ENCODE measurements at places on chromosomes 7 and 10. TPM values are rescaled to one million over a fixed set of nuclear protein-coding genes. Genes with fewer than 3 reads are reported as not detected.

GRCh38 chr7:119935418-119936025 lies 337.5 kb upstream of the KCND2 start:
- DNase-seq = peak; percentile 66
- H3K4me3 ChIP-seq = no peak overlapping the region
- H3K27me3 ChIP-seq = no peaks in the 10 kb centered on the region
- H3K36me3 ChIP-seq = no peaks in the 10 kb centered on the region

- peaks cover 32% of the 10 kb centered on the region for H3K27me3 ChIP-seq
- no peak within 1 kb of the TSS for H3K27ac ChIP-seq
- H3K36me3 ChIP-seq = no peaks in the 10 kb centered on the region
- H3K4me3 ChIP-seq = peak within 1 kb of the TSS; percentile 28
- peaks cover 8% of the 10 kb centered on the region for H3K4me1 ChIP-seq
Observed at GRCh38 chr10:93601146-93601773, at the start of gene RBP4. RBP4 (minus strand) TSS chr10:93601235; CDS start chr10:93601028, 207 bp downstream.

- H3K4me1 ChIP-seq = peaks cover 37% of the 10 kb centered on the region
- no peaks in the 10 kb centered on the region for H3K36me3 ChIP-seq
- no peak for DNase-seq
- no peak overlapping the region for H3K4me3 ChIP-seq
- no peak overlapping the region for H3K27ac ChIP-seq
Observed at GRCh38 chr7:73828107-73828803, 2.5 kb upstream of the CLDN4 start.

GRCh38 chr7:117731455-117731854 lies 141.8 kb downstream of the CTTNBP2 start:
- no peaks in the 10 kb centered on the region for H3K27me3 ChIP-seq
- DNase-seq = peak; percentile 11
- H3K4me3 ChIP-seq = no peak overlapping the region
- H3K36me3 ChIP-seq = no peaks in the 10 kb centered on the region
- H3K27ac ChIP-seq = no peak overlapping the region
- H3K4me1 ChIP-seq = no peaks in the 10 kb centered on the region

The RHBDD2 gene
- total RNA-seq = 9.1 TPM

GRCh38 chr7:30390736-30391636 lies 87.6 kb downstream of the NOD1 start:
- H3K27ac ChIP-seq = no peak overlapping the region
- no peaks in the 10 kb centered on the region for H3K27me3 ChIP-seq
- peak; percentile 19 for DNase-seq
- no peak overlapping the region for H3K4me3 ChIP-seq
- H3K4me1 ChIP-seq = peaks cover 2% of the 10 kb centered on the region

DNA sequence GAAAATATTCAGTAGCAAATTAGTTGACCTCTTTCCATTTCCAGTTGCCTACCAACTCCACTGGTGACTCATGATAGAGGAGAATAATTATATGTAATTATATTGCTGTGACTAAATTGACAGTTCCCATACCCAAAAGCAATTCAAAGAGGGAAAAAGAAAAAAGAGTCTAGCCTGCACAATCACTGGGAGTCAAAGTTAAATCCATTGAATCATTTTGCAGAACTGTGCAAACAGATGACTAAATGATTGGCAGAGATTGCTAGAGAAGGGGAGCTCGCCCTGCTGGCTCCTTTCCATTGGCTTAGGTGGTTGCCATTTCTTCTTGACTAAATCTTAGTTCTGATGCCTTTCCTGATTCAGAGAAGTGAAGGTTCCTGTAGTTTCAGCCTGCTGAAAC lies 1228.6 kb upstream of the SORCS1 start:
- no peak overlapping the region for H3K27ac ChIP-seq
- no peak overlapping the region for H3K4me3 ChIP-seq
- H3K4me1 ChIP-seq = no peaks in the 10 kb centered on the region
- no peaks in the 10 kb centered on the region for H3K36me3 ChIP-seq

The SPDYE2B gene
- total RNA-seq = not detected

DNA sequence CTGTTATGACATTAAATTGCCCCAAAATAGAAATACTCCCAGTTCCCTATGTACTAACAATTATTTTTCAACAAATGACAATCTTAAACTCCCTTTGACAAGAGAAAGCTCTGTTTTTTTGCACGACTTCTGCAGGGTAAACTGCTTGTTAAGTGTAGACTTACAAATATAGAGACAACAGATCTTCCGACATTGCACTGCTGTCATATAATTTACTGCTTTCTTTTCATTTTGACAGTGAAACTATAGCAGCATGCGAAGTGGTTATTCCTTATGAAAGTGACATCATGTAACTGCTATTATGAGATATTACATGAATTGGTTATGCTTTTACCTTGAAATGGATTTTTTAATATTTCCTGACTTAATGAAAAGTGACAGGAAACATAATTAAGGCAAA lies 659.9 kb downstream of the SDK1 start:
- no peak overlapping the region for H3K4me3 ChIP-seq
- peaks cover 4% of the 10 kb centered on the region for H3K36me3 ChIP-seq
- H3K4me1 ChIP-seq = peaks cover 13% of the 10 kb centered on the region
- no peaks in the 10 kb centered on the region for H3K27me3 ChIP-seq
- DNase-seq = no peak

The SKIDA1 gene
- total RNA-seq = 2.6 TPM

The LRRC18 gene
- total RNA-seq = 0.18 TPM

DNA sequence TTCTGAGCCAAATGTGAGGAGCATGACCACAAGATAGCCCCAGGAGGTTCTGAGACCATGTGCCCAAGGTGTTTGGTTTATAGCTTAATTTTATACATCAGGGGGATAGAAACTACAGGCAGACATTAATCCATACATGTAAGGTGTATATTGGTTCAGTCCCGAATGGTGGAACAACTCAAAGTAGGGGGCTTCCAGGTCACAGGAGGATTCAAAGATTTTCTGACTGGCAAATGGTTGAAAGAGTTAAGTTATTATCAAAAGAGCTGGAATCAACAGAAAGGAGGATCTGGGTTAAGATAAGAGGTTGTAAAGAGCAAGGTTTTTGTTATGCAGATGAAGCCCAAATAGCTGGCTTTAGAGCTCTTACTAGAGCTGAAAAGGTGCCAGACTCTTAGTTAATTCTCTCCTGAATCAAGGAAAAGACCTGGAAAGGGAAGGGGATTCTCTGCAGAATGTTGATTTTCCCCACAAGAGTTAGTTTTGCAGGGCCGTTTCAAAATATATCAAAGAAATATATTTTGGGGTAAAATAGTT lies 640.0 kb downstream of the IPMK start:
- no peaks in the 10 kb centered on the region for H3K27me3 ChIP-seq
- no peak overlapping the region for H3K4me3 ChIP-seq
- H3K36me3 ChIP-seq = no peaks in the 10 kb centered on the region
- no peak overlapping the region for H3K27ac ChIP-seq
- no peaks in the 10 kb centered on the region for H3K4me1 ChIP-seq
- DNase-seq = no peak

The CABCOCO1 gene
- 0.13 TPM for total RNA-seq

- H3K36me3 ChIP-seq = no peaks in the 10 kb centered on the region
- no peak for DNase-seq
- no peak overlapping the region for H3K27ac ChIP-seq
- H3K27me3 ChIP-seq = no peaks in the 10 kb centered on the region
- no peak overlapping the region for H3K4me3 ChIP-seq
Observed at GRCh38 chr7:27996141-27996540, 184.5 kb downstream of the JAZF1 start.

DNA sequence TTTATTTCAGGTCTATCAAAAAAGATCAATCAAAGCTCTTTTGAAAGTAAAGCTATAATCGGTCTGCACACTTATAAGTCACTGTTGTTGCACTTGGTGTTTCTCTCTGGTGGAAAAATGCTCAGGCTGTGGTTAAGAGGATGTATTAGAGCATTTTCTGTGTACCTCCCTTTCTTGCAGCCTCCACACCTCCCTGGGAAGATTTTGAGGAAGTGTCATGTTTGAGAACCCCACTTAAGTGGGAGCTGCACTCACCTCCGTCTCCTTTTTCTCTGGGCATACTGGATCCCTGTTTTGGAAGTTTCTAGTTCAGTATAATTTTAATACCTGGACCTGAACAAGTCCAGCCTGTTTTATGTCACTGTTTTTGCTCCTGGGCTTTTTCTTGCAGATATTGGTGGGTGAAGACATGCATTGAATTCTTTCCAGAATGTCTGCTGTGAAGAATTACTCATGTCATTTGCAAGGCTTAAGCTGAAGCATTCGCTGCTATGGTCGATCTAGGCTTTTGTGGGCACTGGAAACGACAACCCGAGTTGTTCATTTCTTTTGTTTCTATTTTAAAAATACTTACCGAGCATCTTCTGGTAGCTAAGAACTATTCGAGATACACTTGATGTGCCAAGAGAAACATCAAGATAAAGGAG lies 36.6 kb downstream of the TCF7L2 start:
- H3K27me3 ChIP-seq = no peaks in the 10 kb centered on the region
- no peak for DNase-seq
- H3K27ac ChIP-seq = no peak overlapping the region
- no peak overlapping the region for H3K4me3 ChIP-seq
- H3K4me1 ChIP-seq = peaks cover 35% of the 10 kb centered on the region
- H3K36me3 ChIP-seq = peaks cover 20% of the 10 kb centered on the region

DNA sequence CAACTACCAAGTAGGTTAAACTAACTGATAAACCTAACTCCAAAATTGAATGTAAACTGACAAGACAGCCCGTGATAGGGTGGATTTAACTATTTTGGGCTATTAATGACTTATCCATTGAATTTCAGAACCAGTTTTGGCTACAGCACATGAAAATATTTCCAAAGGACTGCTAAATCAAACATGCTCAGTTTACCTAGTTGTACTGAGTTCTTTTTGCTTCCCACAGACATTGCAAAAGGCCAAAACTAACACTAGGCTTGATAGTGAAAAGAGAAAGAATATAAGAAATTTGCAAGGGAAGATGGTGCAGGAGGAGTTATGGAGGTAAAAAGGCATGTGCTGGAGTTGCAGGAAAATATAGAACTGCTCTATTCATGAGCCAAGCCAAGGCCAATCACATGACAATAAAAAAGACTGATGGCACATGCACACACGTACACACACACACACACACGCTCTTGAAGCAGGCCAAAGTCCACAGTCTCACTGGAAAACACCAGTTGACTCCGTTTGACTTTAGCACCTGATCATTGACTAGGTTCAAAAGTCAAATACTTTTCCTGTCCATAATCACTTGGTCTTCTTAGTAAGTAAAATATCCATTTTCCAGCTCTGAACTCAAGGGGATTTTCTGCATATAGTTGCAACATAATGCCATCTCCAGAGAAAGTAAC lies 76.0 kb upstream of the AGBL3 start:
- no peak overlapping the region for H3K27ac ChIP-seq
- H3K4me3 ChIP-seq = no peak overlapping the region
- peaks cover 2% of the 10 kb centered on the region for H3K36me3 ChIP-seq
- H3K4me1 ChIP-seq = no peaks in the 10 kb centered on the region
- H3K27me3 ChIP-seq = no peaks in the 10 kb centered on the region

The FGL2 gene
- 21.7 TPM for total RNA-seq

GRCh38 chr10:124020981-124021815 lies 72.2 kb downstream of the CHST15 start:
- peaks cover 32% of the 10 kb centered on the region for H3K4me1 ChIP-seq
- no peak overlapping the region for H3K4me3 ChIP-seq
- peaks cover 12% of the 10 kb centered on the region for H3K36me3 ChIP-seq
- no peaks in the 10 kb centered on the region for H3K27me3 ChIP-seq

DNA sequence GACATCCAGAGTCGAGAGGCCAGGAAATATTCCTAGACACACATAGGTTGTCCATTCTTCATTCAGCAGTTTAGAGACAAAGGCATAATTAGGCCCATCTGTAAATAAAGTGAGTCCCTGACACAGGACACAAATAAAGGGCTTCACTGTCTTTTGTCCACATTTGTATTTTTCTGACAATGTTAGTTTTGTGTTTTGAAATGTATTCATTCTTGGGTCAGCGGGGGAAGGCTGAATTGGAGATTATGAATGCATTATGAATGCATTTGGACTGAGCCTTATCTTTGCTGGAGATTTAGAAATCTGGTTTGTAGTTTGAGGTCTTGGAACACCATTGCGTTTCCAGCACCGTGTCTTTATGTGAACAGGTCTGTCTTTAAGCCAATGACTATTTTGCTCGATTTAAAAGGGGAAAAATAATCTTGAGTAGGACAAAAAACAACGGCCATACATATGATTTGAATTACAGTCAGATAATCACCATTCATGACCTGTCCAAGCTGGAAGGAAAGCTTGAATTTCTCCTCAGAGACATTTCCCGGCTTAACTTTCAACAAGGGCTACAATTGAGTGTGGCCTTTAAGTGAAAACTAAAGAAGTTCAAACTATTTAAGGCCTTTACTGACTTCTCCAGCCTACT lies 334.8 kb downstream of the WDR11 start:
- no peak overlapping the region for H3K4me3 ChIP-seq
- H3K36me3 ChIP-seq = no peaks in the 10 kb centered on the region
- no peaks in the 10 kb centered on the region for H3K27me3 ChIP-seq
- H3K4me1 ChIP-seq = peaks cover 4% of the 10 kb centered on the region
- DNase-seq = peak; percentile 93

The CACNB2 gene
- 1.3 TPM for total RNA-seq

- DNase-seq = no peak
- no peak overlapping the region for H3K27ac ChIP-seq
- H3K4me1 ChIP-seq = no peaks in the 10 kb centered on the region
- H3K27me3 ChIP-seq = no peaks in the 10 kb centered on the region
Observed at GRCh38 chr7:80603940-80604339, 34.5 kb upstream of the CD36 start.

GRCh38 chr10:18490755-18491154 lies 160.6 kb downstream of the NSUN6 start:
- H3K4me1 ChIP-seq = no peaks in the 10 kb centered on the region
- no peak overlapping the region for H3K27ac ChIP-seq
- H3K36me3 ChIP-seq = no peaks in the 10 kb centered on the region

The ACSM6 gene
- not detected for total RNA-seq

- H3K4me1 ChIP-seq = no peaks in the 10 kb centered on the region
- DNase-seq = no peak
- H3K27ac ChIP-seq = no peak overlapping the region
- H3K4me3 ChIP-seq = no peak overlapping the region
Observed at GRCh38 chr7:11751807-11752389, 80.1 kb downstream of the THSD7A start.

DNA sequence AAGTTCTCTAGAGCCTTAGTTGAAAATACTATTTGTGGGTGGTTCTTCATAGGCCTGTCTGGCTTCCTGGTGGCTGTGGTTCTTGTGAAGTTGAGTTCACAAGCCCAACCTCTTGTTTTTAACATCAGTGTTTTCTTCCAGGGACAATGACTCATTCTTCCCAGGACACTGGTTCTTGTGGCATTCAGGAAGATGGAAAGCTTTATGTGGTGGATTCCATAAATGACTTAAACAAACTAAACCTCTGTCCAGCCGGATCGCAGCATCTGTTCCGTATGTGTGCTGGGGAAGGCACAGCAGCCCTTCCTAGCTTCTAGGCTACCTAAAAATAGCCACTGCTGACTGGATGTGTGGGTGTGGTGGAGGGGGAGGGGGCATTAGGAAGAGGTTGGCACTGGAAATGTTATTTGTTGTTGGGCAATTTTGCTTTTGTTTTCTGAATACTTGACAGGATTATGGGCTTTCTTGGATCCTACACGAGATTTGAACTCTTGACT lies 3.9 kb downstream of the LSMEM1 start:
- peaks cover 12% of the 10 kb centered on the region for H3K4me1 ChIP-seq
- H3K4me3 ChIP-seq = no peak overlapping the region
- peak; percentile 67 for DNase-seq
- no peaks in the 10 kb centered on the region for H3K36me3 ChIP-seq
- H3K27ac ChIP-seq = peak overlapping the region; percentile 60

- H3K4me3 ChIP-seq = no peak overlapping the region
- H3K27me3 ChIP-seq = peaks cover 14% of the 10 kb centered on the region
- no peak overlapping the region for H3K27ac ChIP-seq
Observed at GRCh38 chr10:131859341-131860020, 41.3 kb upstream of the PPP2R2D start.

All from muscle of leg (tissue), 16 donors.